Psoas muscle (tissue), 8 donors: ENCODE measurements at places on chromosomes 16 and 17. TPM values are rescaled to one million over a fixed set of nuclear protein-coding genes. Genes with fewer than 3 reads are reported as not detected.

The CCL11 gene
- total RNA-seq = 1.6 TPM

The RND2 gene
- 0.17 TPM for total RNA-seq

The CNTD1 gene
- total RNA-seq = not detected

DNA sequence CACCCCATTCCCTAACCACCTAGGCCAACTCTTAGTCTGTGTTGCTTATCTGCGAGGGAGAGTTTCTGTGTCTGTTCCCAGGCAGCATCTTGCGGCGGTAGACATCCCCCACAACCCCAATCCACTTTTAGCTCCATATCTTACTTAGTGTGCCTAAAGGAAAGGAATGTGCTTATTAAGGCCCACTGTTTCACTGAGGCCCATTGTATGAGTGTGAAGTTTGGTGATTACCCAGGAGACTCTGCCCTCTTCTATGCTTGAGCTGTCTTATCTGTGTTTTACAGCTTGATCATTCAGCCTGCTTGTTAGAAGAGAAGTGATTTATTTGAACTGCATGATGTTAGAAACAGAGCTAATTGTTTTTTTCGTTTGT lies 10.3 kb upstream of the MLYCD start:
- H3K27ac ChIP-seq = no peak overlapping the region
- H3K4me1 ChIP-seq = no peaks in the 10 kb centered on the region
- no peak overlapping the region for H3K4me3 ChIP-seq
- no peaks in the 10 kb centered on the region for H3K36me3 ChIP-seq
- H3K27me3 ChIP-seq = no peaks in the 10 kb centered on the region
- DNase-seq = no peak
